Right ventricle myocardium inferior (tissue), 1 donor: ENCODE measurements at places on chromosomes 13 and 19. TPM values are rescaled to one million over a fixed set of nuclear protein-coding genes. Genes with fewer than 3 reads are reported as not detected.

LACC1 gene
- 4.9 TPM for total RNA-seq

CATSPERD gene
- not detected for total RNA-seq

MAMSTR gene
- total RNA-seq: 4.2 TPM

SULT2B1 gene
- total RNA-seq: 0.43 TPM

KLK4 gene
- total RNA-seq: not detected

PRSS57 gene
- total RNA-seq: not detected

CGB5 gene
- total RNA-seq: not detected

ZNF723 gene
- total RNA-seq: not detected

ARHGAP33 gene
- 4.2 TPM for total RNA-seq

TRPM4 gene
- total RNA-seq: 28.5 TPM

ANGPTL8 gene
- total RNA-seq: 0.87 TPM

ZNF610 gene
- total RNA-seq: 2.5 TPM

ETFB gene
- 497 TPM for total RNA-seq

ZSCAN4 gene
- not detected for total RNA-seq

ZGLP1 gene
- 0.65 TPM for total RNA-seq

ADM5 gene
- total RNA-seq: 0.84 TPM

AMER2 gene
- not detected for total RNA-seq

PNMA8A gene
- total RNA-seq: 7.6 TPM

PARP4 gene
- 26.0 TPM for total RNA-seq

PROSER3 gene
- total RNA-seq: 5.1 TPM

GPC5 gene
- 1.8 TPM for total RNA-seq

KLK6 gene
- total RNA-seq: not detected

TEKTIP1 gene
- not detected for total RNA-seq
